ENCODE measurements at places on chromosomes 16 and 17.
A peak's percentile ranks its signal among the peaks of the same experiment; 100 is the strongest.

- DNase-seq, result no peak
These were observed 75.5 kb upstream of the CLEC3A start for GRCh38 chr16:77946823-77947222.

GRCh38 chr16:3713587-3714242 lies 3.6 kb downstream of the TRAP1 start:
- DNase-seq, result no peak

GRCh38 chr17:16866436-16866835 lies 105.5 kb downstream of the TNFRSF13B start:
- no peak for DNase-seq

DNA sequence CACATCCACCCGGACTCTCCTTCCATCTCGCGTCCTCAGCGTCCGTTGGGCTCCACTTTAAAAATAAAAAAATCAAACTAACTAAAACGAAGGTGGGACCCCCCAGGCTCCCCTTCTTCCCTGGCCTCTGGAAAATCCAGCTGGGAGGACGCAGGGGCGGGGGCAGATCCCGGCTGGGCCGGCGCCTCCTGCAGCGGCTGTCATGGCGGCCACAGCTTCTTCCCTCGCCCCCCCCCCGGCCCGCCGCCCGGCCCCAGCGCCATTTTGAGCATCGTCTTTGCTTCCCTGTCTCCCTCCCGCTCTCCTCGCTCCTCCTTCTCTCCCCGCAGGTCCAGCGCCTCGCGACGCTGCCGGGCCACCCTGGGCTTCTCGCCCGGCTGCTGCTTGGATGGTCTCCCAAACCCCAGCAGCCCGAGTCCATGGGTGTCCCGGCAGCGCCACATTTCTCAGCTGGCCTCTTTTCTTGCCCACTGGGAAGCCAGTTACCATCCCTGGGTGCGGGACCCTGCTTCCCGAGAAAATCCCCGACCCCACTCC lies 3.3 kb downstream of the HOXB2 start:
- peak; percentile 29 for DNase-seq

DNA sequence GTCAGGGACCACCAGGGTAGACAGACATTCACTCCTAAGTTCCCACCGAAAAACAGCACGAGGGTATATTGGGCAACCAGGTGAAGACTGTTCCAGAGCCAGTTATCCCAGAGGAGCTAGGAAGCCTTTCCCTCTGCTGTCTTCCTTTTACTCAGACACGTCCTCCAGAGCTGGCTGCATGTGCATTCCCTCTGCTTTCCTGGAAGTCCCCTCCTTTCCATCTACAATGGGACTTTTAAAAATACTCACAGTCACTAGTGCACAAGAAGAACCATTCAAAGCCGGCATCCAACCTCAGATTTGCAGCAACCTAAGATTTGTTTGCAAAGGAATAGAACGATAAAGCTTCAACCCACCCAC lies 32.5 kb upstream of the CRISPLD2 start:
- no peak for DNase-seq

- no peak for DNase-seq
These were observed 180.1 kb downstream of the PRKCB start for GRCh38 chr16:24015923-24016322.

DNA sequence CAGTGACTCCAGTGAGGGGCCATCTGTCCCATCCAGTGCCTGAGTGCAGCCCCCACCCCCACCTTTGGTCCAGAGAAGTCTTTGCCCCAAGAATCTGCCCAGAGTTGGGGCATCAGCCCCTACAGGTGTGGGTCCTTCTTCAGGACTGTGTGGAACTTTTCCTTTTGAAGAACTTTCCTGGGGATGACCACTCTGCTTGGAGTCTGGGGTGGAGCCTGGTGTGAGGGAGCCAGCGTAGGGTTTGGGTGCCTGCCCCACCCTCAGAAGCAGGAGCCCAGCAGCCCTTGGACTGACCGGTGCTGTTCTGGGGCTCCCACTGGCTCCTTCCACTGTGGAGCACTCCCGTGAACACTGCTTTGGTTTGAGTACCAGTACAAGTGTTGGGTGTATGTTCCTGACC lies 19.3 kb downstream of the MPRIP start:
- DNase-seq, result no peak

- DNase-seq, result no peak
These were observed 60.3 kb upstream of the CIBAR2 start for GRCh38 chr16:85172455-85173145.

DNA sequence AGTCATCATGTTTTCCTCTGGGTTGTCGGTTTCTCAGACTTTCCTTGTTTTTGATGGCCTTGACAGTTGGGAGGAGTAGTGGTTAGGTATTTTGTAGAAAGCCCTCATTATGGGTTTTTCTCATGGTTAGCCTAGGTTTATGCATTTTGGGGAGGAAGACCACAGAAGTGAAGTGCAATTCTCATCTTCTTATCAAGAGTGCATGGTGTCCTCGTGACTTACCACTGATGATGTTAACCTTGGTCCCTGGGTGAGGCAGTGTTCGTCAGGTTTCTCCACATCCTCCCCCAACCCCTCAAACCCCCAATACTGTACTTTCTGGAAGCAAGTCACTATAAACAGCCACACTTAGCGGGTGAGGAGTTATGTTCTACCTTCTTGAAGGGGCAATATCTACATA lies 42.3 kb downstream of the BPTF start:
- DNase-seq, result no peak

GRCh38 chr16:11630046-11630767 lies 38.0 kb upstream of the SNN start:
- no peak for DNase-seq

DNA sequence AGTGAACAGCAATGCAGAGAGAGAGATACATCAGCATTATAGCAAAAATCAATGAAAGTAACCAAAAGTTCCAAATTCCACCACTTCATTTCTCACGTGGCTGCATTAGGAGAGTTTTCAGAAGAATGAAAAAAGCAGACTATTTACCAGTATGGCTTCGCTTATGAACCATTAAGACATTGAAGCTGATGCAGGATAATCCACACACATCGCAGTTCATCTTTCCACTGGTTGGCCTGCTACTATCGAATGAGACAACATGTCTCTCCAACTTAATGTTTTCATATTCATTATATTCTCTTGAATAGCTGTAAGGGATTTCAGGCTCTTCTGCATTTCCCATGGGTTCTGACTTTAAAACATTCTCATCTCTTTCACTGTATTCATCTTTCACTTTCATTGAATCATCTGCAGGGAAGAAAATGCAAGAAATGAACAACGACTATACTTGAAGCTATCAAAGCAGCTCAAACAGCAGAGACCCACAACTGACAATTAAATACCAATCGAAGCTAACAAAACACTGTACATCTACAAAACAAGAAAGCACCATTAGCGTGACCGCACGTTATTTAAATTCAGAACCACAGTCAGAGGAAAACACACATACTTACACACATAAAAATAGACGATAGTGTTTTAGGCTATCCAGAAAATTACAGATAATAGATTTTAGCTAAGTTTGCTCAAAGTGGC lies 54.9 kb downstream of the GRB7 start:
- no peak for DNase-seq

DNA sequence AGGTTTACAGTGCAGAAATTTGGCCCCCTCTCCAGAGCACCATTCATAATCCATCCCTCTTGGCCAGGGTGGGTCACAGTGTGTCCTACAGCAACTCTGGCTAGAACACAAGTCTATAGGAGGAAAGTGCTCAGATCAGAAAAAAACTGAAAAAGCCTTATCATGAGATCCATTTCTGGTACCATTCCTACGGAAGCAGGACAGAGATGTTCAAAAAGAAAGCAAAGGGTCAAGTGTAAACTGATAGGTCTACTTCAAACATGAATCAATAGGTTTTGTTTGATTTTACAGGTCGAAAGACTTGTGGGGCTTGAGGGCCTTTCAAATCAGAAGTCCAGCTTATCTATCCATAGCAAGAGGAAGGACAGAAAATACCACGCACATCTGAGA lies 326.4 kb downstream of the SOX9 start:
- DNase-seq, result no peak

DNA sequence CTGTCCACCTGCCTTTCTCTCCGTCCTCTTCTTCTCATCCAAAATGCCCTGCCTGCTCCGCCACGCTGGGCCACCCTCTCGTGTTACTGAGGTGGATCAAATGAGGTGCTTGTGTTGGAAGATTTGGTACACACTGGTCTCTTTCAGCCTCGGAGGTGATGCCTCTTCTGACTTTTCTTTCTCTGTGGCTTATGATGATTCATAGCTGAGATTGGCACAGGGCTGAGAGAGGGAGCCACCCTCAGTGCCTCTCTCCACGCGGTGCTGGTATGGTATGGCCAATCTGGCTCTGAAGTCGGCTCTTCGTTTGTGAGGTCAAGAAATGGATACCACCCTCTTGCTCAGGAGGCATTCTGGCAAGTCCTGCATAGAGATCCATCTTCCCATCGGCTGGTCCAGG lies 82.4 kb downstream of the PLCG2 start:
- no peak for DNase-seq

GRCh38 chr16:2526135-2526534 lies 5.1 kb downstream of the CEMP1 start:
- DNase-seq, result no peak

DNA sequence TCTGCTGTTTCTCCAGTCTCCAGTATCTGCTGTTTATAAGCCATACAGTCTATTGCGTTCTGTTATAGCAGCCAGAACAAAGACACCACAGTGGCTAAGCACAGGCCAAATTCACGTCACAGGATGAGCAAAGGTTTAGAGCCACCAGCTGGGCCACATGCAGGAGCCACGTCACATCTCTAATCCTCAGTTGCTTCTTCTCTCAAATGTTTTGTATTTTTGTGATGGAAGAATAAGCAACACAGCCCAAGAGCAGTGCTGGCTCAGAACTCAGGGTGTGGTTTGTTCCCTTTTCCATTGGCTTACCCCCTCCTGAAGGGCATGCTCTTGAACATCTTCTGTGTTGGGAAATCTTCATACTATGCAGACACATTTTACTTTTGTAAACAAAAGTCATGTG lies 309.4 kb upstream of the CDH5 start:
- DNase-seq, result no peak

DNA sequence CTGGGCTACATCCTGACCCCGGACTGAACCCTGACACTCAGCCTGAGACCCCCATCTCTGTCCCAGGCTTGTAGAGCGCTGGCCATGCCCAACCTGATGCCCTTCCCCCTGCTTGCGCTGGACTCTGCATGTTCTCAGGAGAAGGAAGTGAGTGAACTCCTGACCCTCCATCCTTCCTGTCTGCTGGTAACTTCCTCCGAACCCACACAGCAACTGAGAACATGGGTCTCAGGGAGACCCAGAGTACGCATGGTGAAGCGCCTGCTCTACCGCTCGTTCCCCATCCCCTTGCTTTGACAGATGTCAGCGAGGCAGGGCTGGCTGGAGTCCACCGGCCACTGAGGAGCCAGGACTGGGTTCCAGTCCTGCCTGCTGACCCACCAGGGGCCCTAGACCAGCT lies 6.1 kb downstream of the CAMKK1 start:
- DNase-seq, result no peak

DNA sequence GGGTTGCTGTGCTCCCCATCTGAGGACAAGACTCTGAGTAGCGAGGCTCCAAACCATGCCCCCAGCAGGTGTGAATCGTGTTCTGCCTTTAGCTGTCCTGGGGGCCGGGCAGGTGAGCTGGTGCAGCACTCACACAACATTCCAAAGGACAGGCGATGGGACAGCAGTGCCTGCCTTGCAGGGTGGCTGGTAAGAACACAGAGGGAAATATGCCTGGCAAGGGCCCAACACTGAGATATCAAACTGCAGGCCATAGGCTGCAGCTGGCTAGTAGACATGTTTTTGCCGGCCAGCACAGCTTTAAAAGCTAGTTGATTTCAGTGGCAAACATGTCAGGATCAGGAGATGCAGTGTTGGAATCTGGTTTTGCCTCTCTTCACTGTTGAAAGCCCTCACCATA lies 23.6 kb downstream of the CLEC16A start:
- no peak for DNase-seq

- DNase-seq, result no peak
These were observed 6.7 kb upstream of the OR4D1 start for GRCh38 chr17:58141505-58141904.

GRCh38 chr16:69384974-69385373 lies 833 bp downstream of the TERF2 start:
- no peak for DNase-seq

GRCh38 chr17:48440669-48441068 lies 10.7 kb upstream of the SKAP1 start:
- no peak for DNase-seq

DNA sequence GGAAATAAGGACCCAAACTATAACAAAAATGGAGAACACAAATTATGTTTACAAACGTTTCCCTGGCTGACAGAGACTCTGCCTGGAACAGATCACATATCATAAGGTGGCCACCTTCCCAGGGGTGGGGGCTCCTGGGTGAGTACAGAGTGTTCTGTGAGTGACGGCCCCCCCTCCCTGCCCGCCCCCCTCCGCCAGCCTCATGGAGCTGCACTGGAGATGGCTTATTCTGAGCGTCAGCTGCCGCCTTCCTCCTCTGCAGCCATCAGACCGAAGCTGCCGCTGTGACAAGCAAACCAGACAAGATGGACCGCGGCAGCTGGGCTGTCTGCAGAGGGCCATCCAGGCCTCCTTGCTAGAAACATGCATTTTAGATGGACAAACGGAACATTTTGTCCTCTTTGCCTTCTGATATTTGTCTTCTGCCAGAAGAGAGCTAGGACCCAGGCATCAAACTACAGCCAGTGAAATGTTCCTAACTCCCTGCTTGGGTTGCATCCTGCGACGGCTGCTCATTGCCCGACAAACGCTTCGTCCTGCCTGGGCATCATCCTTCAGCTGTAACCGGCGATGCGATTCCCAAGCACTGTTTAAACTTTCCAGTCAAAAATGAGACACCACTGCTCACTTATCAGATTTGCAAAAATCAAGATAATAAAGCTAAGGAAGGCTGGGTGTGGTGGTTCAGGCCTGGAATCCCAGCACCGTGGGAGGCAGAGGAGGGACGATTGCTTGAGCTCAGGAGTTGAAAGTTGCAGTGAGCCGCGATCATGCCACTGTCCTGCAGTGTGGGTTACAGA lies 15.3 kb upstream of the RPTOR start:
- DNase-seq, result no peak

DNA sequence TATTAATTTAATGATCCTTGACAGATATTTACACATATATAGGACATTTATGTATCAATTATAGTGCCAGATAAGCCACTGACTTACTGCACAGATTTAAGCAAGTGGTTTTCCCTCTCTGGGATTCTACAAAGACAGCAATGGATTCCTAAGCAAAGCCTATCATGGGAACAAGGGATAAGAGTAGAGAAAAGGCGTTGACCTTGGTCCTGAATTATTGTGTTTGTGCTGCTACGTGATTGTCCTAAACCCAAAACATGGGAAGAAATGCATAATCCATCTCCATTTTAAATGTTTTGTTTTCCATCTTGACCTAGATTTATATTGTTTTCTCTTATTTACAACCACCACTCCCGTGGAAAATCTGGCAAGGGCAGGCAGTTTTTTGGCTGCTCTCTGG lies 14.0 kb downstream of the SLFN11 start:
- DNase-seq, result no peak

GRCh38 chr17:50967795-50968194 lies 101.6 kb upstream of the TOB1 start:
- no peak for DNase-seq

GRCh38 chr16:4523686-4524085 lies 14.9 kb downstream of the CDIP1 start:
- no peak for DNase-seq

- no peak for DNase-seq
These were observed 116.6 kb upstream of the TNRC6C start for GRCh38 chr17:77841742-77842527.
